ENCODE measurements at places on chromosomes 7 and 10. TPM values are rescaled to one million over a fixed set of nuclear protein-coding genes. Genes with fewer than 3 reads are reported as not detected.

- no peak for DNase-seq
These were observed 131.6 kb downstream of the DIP2C start for GRCh38 chr10:557792-558328.

GRCh38 chr10:118963341-118963740 lies 66.2 kb upstream of the NANOS1 start:
- DNase-seq, result no peak

DNA sequence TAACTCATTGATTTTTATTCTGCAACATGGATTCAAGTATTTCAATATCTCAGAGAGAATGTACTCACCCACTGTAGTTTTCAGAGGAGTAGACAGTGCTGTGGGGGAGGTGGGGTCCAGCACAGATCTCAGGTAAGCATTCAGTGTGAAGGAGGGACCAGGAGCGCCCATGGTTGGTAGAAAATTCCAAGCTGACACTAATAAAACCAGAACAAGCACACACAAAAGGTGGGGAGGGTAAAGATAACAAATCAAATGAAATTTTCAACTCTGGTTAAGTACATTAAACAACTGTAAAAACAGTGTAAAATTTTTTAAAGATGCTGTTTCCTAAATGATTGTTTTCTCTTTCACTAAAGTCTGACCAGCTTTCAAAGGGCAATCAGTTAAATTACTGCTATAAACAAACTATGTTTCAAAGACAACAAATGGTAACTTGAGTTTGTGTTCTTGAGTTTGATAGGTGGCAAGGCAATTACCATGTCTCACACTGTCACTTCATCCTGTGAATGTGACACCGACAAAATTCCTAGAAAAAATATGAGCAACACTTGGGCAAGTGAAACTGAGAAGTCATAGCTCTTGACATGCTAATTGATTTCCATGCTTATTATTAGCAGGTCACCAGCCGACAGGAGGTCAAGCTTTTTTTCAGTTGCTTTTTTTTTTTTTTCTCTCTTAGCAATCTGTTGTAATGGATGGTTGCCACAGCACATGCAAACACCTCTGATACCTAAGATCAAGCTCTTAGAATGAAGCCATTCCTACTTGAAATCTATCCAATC lies 205.8 kb upstream of the SLC26A5 start:
- DNase-seq, result no peak

STOX1 gene
- polyA plus RNA-seq, result 1.3 TPM

GSDME gene
- polyA plus RNA-seq, result 1.7 TPM

All from pancreas (tissue), 10 donors.